Right cardiac atrium (tissue), 5 donors: ENCODE measurements at places on chromosomes 4 and X. TPM values are rescaled to one million over a fixed set of nuclear protein-coding genes. Genes with fewer than 3 reads are reported as not detected.

DNA sequence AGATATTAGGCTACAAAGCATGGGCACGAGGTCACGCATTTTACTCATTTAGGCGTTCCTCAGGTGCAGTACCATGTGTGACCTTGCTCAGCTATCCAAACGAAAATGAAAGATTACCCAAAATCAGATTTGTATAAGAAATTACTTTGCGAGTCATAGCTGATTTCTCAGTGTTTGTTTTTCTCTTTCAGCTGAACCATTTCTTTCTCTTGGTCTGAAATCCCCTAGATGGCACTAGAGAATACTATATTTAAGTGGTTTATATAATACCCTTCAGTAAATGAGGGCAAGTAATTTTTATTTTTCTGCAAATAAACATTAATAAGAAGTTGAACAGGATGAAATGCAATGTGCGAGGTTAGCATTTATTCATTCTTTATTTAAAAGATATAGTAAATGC lies 496.6 kb downstream of the STIM2 start:
- no peak for DNase-seq

DNA sequence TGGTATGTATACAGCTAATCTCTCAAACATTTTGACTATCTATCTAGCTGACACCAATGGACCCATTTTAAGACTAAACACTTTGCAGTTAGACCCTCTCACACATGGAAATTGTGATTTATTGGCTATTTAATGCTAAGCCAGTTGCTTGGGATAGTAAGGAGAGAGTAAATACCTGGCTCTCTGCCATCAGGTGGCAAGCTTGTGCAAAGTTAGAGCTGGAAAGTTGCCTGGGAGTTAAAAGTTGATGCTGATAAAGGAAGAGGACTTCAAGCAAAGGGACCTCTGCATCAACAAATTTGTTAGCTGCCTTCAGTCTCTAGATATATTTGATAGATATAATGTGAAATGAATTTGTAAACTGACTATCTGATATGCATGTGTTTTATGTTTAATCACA lies 61.1 kb downstream of the PACRGL start:
- DNase-seq = no peak

DNA sequence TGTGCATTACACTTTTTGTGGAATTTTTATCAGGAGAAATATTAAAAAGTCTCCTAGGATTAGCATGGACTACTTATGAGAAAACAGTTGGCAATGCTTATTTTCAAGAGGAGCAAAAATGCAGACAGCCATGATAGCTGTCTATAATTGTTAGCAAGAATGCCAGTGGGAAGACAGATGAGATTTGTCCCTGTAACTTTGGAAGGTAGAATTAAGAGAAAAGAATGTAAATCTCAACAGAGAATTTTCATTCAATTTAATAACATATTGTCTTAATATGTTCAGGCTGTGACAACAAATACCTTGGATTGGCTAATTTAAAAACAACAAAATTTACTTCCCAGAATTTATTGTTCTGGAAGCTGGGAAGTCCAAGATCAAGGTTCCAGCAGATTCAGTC lies 349.2 kb downstream of the IQCM start:
- DNase-seq = no peak

DNA sequence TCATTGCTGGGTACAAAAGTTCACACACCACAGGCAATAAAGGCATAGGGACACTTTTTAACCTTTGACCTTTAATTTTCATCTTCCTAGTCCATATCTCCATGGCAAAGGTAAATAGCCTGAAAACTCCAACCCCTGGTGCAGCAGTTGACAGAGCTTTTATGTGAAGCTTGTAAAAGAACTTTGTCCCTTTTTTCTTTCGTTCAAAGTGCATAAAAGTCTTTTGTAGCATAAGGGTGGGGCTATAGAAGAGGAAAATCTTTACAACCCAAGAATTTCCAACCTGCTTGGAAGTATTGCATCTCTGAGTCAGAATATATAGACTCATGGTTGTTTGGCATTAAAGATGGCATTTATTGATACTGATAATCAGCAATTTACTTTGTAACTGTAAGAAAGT lies 20.4 kb downstream of the POF1B start:
- DNase-seq = no peak

GRCh38 chr4:141309874-141310273 lies 89.2 kb downstream of the ZNF330 start:
- no peak for DNase-seq

- DNase-seq = no peak
Measured at GRCh38 chr4:44086753-44087152, 361.9 kb downstream of the KCTD8 start.

DNA sequence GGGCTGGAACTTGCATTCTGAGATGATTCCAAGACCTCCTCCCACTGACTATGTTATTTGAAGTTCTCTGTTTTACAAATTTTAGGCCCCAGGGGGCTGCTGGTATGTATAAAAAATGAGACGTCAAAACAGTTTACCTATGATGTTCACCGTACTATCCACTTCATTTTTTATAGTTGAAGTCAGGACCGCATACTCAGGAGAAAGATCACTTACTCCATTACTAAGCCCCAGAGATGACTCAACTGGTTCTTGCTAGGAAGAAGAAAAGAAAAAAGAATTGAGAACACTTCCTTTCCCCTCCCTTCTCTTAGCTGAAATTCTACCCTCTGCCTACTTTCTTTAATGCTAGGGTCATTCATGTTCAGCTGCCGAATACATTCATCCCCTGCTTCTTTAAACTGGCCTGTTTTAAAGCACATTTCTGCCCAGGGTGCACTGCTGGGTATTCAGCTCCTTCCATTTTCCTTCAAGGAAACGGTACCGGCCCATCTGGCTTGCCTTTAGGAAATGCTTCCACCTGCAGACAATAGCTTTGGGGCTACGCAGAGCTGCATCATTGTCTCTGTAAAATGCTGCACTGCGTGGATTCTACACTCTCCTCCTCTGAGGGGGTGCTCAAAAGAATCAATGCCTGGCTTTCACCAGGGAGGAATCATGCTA lies 66.2 kb downstream of the IRF2 start:
- no peak for DNase-seq

DNA sequence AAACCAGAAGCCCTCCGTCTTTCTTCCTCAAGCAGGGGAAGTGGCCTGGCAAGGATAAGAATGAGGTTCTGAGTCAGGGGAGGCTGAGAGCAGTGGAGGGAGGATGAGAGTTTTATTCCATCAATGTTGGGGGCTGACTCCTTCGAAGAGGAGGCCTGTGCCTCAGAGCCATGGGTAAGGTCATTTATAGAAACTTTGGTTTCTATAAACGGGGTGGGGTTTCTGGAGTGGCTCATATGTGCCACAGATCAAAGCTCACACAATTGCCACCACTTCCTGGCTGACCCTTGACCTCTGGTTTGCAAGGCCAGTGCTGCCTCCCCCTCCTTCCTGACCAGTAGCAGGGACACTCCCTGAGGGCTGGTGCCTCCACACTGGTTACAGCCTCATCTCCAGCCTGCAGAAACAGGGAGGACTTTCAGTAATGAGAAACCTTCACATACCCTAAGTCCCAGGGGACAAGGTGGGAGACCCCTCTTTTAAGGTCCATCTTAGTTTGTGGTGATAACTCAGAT lies 166.0 kb downstream of the PDGFRA start:
- no peak for DNase-seq

DNA sequence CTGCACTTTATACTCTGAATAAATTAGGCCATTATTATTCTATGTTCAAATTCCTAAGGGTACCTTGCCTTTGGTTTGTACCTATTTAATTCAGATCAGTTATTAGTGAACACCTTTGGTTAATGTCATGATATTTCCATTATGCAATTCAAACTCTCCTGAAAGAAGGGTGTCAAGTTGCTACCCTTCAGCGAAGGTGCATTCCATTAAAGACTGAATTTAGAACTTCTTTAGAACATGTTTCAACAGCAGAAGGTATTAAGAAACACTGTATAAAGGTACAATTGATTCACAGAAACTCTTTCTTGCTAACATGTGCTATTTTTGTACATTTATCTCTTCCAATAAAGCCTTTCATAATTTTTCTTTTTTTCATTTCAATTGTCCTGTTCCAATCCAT lies 1545.4 kb upstream of the PCDH10 start:
- DNase-seq = no peak

DNA sequence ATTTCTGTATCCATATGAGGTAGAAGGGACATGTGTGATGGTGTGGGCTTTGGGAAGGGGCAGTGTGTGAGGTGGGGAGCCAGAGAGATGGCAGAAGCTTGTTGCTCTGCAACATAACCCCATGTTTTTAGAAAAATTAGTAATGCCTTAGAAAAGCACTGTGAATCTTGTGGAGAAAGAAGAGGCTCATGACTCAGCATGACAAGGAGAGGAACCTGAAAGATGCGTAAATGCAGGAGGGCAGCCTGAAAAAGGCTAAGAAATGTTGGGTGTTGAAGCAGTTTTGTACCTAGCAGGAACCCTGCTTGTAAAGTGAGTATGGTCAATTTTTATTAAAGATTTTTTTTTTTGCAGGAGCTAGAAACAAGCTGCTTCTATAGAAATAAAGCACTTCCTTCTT lies 59.8 kb downstream of the ARSJ start:
- DNase-seq = no peak

- no peak for DNase-seq
Measured at GRCh38 chrX:153598541-153599191, at the start of gene CCNQ. TSS of gene CCNQ (minus strand) at chrX:153599139. CDS start at chrX:153599073, 66 bp downstream.

DNA sequence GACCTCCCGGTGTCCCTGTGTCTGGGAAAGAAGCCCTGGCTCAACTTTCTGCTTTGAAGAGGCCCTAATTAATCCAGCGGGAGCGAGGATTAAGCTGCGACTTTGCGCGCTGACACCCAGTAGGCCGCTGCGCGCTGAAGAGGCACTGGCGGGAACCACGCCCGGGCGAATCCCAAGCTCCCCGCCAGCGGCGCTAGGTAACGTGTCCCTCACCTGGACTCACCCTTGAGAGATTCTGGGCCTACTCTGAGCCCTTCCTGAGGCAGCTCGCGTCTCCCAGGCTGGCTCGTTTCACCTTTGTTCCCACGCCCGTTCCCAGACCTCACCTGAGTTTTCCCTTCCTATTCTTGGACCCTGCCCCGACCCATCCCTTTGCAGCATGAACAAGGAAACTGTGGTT lies 616 bp upstream of the KLHL34 start:
- no peak for DNase-seq

DNA sequence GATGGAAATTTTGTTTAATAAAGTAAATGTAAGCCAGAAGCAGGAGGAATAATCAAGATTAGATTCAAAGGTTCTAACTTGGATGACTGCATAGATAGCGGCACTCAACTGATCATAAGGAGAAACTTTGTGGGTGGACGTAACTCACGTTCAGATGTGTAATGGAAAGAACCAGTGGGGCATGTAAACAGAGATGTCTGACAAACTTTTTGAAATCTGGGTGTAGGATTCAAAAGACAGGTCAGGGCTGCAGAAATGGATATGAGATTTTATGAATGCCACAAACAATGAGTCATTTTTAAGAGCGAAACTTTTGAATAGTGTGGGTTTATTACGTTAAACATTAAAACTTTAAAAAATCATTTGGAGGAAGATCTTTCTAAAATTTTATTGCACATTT lies 375.6 kb downstream of the GBA3 start:
- DNase-seq = no peak

- no peak for DNase-seq
Measured at GRCh38 chrX:15913146-15913545, 58.5 kb upstream of the AP1S2 start.

DNA sequence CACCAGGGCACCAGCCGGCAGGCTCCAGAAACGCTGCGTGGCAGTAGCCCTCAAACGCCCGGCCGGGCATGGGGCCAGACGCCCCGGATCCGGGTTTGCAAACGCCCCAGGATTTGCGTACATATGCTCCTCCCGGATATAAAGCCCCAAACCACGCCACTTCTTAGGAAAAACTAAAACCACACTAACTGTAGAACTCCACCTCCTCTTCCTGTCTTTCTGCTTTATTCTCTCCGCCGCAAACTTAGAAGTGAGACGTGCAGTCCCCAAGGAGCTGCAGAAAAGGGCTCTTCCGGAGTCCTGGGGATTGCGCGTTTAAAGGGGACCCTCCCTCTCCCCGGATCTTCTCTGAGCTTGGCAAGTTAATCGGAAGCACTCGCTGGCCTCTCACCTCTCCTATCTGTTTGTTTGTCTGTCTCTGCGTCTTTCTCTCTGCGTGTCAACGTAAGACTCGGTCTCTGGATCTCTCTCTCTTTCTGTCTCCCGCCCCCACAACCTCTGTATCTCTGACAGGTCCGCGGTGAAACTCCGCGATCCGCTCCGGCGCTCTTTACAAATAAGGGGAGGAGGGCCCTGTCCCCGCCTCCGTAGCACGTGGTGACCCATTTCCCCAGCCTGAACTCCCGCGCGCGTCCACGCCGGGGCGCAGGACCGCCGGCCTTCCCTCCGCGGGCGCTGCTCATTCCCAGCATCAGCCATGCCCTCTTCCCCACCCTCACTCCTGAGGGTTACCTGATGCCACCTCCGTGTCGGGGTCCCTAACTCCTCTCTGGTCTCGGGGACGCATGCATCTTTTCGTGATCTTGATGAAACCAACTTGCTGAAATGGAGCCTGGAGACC lies at the start of gene SLC39A8:
TSS of gene SLC39A8 (minus strand) at position 529 of the 841 bp plus-strand sequence. CDS start 820 bp downstream, outside the sequence.
- peak; percentile 95 for DNase-seq

GRCh38 chrX:113400193-113400704 lies 559.6 kb upstream of the AMOT start:
- DNase-seq = no peak

- no peak for DNase-seq
Measured at GRCh38 chr4:144648042-144648441, 2.1 kb downstream of the HHIP start.

GRCh38 chrX:41616935-41617334 lies 71.8 kb upstream of the GPR34 start:
- no peak for DNase-seq

DNA sequence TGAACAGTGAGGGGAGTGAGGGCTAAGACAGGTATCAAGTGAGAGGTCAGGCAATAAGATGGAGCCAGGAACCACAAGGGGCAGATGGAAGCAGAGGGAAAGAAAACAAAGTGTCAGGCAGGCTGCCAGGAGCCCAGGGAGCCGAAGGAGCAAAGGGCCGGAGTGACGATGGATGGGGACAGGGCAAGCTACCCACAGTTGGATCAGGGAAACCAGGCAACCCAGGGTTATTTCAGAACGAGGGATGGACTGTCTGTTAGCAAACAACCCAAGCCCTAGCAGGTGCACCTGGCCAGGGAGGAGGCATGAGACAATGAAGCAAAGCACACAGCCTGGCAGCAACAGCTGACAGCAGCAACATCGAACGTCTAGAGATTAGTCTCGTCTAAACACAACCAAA lies 39.2 kb downstream of the SEL1L3 start:
- no peak for DNase-seq

- DNase-seq = no peak
Measured at GRCh38 chr4:89353514-89353913, 45.9 kb upstream of the GPRIN3 start.

DNA sequence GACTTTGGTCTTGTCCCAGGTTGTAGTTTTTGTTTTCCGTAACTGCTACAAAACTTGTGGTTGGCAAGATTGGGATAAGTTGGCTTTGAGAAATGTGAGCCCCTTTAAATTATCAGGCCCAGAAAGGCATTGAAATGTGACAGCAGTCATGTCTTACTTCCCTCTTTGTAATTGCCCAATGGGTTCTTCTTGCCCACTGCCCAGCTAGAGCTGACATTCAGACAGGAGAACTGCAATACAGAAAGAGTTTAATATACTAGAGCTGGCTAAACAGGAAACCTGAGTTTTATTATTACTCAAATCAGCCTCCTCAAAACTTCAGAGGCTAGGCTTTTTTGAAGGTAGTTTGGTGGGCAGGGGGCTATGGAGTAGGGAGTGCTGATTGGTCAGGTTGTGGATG lies 288.3 kb downstream of the ZNF674 start:
- no peak for DNase-seq

The LIAS gene
- 22.2 TPM for total RNA-seq

The UCHL1 gene
- total RNA-seq = 47.7 TPM

The TMPRSS11D gene
- not detected for total RNA-seq

The MAGEA2 gene
- not detected for total RNA-seq

The PPP3CA gene
- 27.2 TPM for total RNA-seq

The NLRP2B gene
- total RNA-seq = not detected

The HPSE gene
- total RNA-seq = 1.2 TPM
